Activated CD4-positive, alpha-beta T cell treated with anti-CD3 and anti-CD28 coated beads for 24 hours (primary cell): ENCODE measurements at places on chromosomes 3 and 15.

DNA sequence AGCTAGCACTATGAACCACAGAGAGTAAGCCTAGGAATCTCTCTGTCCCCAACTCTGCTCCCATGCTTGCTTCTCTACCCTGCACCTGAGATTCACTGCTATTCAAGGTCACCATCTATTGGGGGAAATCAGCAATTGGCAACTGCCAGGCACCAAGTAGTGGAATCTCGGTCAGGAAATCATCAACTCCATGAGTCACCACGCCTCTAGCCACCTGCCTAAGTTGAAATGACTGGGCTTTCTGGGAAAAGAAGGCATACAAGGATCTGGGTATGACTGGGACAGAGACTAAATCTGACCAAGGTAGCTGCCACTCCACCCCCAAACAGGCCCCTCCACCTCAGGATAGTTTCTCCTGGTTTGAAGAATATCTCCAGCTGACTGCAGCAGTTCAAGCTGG, 464.1 kb upstream of the CBLB start:
- peak; percentile 40 for DNase-seq

GRCh38 chr3:55658690-55659562, 171.8 kb upstream of the WNT5A start:
- DNase-seq = no peak

DNA sequence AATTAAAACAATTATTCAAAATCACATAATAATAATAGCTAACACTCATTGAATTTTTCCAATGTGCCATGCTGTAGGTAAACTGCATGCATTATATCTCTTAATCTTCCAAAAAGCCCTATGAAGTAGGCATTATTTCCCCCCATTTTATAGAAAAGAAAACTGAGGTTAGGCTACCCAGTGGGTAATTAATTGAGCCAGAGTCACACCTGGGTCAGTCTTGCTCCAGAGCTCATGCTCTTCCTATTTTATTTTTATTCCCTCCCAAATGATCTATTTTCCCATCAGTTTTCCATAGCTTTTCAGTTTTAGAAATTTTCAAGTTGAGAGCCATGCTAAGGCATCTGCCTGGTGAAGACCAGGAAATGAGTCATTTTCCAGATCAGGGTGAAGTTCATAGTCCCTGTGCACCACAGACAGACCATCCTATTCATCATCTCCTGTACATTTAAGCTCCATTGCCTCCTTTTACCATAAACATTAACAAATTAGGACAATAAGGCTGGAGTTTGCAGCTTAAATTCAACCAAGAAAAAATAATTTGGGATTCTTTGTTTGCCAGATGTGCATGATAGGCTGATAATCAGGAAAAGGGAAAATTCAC, 417.3 kb downstream of the OTOL1 start:
- DNase-seq = no peak

DNA sequence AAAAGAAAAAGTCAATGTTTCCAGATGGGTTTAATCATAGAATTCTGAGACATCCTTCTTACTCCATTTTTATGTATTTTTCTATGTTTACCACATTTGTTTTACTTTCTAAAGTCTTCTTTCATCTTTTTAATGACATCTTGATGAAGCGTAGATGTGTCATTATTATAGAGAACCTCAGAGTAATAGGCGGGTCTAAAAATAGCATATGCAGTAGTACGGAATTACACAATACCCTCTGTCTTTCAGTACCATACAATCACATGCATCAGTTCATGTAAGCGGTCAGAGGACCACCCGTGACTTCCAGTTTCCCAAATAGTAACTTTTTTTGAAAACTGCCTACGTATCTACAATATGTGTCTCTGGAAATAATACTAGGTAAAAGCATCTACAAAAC, 224.0 kb downstream of the PLOD2 start:
- no peak for DNase-seq

DNA sequence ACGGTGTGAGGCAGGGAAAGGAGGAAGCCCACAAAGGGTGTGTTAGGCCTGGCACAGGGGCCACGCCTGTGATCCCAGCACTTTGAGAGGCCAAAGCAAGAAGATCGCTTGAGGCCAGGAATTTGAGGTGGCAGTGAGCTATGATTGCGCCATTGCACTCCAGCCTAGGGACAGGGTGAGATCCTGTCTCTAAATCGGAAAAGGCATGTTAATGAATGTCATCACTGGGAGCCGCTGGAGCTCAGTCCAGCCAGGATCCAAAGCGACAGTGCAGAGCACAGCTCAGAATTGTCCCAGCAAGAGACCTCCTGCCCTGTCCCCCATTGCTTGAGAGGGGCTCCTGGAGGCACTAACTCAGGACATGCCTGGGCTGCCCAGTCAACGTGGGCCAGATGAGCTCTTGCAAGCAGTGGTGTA, 15.0 kb upstream of the FBLN2 start:
- no peak for DNase-seq

GRCh38 chr15:51342227-51342999, 958 bp downstream of the GLDN start:
- no peak for DNase-seq

DNA sequence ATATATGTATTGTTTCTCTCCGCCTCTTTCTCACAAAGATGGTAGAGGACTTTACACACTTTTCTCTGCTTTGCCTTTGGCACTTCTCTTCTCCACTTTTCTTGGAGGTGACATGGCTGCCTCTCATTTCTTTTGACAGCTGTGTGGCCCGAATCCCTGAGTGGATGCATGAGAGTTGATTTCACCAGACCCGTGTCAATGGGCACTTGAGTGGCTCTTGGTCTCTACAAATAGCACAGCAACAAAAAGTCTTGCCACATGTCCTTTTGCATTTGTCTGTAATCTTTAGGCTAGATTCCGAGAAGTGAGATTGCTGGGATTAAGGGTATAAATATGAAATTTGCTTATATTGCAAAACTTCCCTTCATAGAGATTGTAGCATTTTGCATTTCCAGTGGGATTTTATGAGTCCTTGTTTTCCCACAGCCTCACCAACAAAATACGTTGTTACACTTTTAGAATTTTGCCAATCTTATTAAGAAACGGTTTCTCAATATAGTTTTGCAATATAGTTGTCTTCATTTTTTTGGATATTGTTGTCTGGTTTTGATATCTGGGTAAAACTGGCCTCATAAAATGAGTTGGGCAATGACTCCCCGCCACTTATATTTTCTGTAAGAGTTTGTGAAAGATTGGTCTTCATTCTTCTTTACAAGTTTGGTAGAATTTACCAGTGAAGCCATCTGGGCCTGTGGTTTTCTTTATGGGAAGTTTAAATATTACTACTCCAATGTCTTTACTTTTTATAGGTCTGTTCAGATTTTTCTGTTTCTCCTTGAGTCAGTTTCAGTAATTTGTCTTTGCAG, 5.2 kb upstream of the TRPM1 start:
- no peak for DNase-seq

DNA sequence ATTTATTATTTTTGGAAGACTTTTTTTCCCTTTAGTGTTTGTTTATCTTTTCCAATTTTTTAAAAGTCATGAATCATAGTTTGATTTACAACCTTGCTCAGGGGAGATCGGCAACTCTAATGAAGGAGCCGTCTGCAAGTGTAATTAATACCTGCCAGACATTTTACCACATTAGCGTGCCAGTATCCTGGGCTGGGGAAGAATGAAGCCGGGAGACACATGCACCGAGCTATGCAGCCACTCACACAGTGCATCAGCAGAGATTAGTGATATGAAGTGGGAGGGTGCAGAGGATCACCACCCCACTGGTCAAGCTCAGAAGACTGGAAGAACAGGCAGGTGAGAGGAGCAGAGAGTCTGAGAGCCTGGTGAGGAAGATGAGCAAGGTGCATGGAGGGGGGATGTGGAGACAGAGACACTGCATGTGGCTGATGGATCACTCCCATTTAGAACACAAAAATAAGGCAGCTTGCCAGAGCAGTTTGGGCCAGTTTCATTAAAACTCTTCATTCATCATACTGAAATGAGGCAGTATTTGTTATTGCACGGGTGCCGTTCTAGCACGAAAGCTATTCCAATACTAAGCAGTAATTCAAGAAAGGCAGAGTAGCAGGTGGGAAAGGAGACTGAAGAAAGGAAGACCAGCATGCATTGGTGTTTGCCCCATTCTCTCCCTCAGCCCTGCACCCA, 821.6 kb downstream of the TUSC7 start:
- no peak for DNase-seq

DNA sequence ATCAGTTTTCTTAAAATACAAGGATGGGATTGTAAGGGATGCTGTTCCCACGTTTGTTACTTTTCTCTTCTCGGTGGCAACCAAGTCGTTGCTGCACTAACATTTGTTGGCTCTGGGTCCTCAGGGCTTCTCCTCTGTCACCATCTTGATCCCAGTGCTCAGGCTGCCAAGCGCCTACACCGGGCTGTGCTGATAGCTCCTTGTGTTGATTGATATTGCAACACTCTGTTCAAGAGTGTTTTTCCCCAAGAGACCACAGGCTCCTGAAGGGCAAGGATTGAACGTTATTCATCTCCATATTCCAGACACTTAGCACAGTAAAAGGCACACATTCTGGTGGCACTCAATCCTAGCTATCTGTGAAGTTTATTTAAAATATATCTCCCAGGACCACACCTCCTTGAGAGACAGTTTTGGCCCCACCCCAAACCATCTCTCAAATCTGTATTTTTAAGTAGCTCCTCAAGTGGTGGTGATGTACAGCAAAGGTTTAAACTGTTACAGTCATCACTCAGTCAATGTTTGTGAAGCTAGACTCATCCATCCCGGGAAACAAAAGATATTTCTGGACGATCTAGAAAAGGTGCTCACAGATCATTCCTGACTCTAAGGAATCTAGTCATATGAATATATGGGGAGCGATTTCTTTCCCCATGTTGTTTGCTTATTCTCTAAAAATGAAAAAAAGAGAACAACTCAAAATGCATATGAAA, 38.5 kb upstream of the FOXP1 start:
- DNase-seq = no peak

GRCh38 chr3:15279671-15280402, 52.5 kb downstream of the SH3BP5 start:
- no peak for DNase-seq
